Dorsolateral prefrontal cortex (tissue), 122 donors: ENCODE measurements at places on chromosomes 6 and 20.

DNA sequence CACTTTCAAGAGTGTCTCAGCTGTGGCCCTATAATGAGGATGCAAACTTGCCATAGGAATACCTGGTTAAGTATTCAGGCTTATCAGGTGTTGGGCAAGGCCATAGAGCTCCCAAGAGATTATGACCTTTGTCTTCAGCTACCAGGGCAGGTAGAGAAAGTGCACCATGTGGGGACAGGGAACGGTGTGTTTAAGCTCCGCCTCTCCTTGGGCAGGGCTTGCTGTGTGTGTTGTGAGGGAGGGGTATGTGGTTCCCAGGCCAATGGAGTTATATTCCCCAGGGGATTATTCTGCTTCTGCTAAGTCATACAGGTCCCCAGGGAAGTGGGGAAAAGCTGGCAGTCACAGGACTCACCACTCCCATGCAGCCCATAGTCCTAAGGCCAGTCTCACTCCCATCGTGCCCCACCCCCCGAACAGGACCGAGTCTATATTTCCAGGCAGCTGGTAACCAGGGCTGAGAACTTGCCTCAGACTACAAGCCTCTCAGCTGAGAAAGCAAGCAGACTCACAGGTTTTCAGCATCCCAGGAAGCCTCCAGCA lies 660.2 kb downstream of the HTR1B start:
- DNase-seq = no peak

GRCh38 chr6:48765352-48765961 lies 654.5 kb upstream of the PTCHD4 start:
- no peak for DNase-seq

GRCh38 chr6:89479897-89480296 lies 46.9 kb downstream of the ANKRD6 start:
- DNase-seq = no peak

DNA sequence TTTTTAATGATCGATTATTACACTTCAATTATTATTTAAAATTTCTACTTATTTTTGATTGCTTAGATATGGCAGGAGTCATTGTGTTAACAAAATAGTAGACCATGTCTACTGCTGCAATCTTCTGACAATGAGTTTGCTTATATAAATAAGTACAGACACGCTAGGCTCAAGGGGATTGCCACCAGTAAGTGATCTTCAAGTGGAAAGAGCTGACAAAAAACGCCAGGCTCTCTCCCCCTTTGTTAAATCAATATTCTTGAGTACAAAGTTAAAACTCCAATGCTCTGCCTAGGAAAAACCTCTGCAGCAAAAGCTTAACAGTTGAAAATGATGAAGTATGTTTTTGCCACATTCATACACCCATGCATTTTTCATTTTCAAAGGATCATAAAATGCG lies 738.1 kb downstream of the HDGFL1 start:
- DNase-seq = no peak
